ENCODE measurements at places on chromosomes 4 and X. TPM values are rescaled to one million over a fixed set of nuclear protein-coding genes. Genes with fewer than 3 reads are reported as not detected.

DNA sequence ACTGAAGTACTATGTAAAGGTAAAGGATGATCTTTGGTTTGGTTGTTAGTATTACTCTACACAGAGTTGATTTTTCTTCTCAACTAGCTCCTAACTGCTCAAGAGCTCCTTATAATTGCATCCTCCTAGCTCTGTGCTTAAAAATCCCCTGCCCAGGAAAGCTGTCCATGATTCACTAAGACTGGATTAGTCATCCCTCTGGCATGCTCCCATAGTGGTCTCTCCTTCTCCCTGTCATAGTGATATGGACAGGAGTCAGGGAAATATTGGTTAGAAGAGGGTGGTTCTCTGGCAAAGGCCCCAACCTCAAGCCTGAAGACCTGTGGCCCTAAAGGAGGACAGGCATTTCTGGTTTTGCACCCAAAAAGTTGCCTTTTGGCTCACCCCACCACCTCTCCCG, 242.3 kb upstream of the KCNIP4 start:
- no peak for DNase-seq
- no peak overlapping the region for H3K27ac ChIP-seq
- no peak overlapping the region for H3K4me3 ChIP-seq
- H3K36me3 ChIP-seq = no peaks in the 10 kb centered on the region
- H3K27me3 ChIP-seq = no peaks in the 10 kb centered on the region

GRCh38 chr4:167786504-167786903, 305.8 kb upstream of the ANXA10 start:
- H3K4me3 ChIP-seq = no peak overlapping the region
- DNase-seq = no peak
- no peaks in the 10 kb centered on the region for H3K36me3 ChIP-seq
- H3K27me3 ChIP-seq = no peaks in the 10 kb centered on the region
- H3K27ac ChIP-seq = no peak overlapping the region

DNA sequence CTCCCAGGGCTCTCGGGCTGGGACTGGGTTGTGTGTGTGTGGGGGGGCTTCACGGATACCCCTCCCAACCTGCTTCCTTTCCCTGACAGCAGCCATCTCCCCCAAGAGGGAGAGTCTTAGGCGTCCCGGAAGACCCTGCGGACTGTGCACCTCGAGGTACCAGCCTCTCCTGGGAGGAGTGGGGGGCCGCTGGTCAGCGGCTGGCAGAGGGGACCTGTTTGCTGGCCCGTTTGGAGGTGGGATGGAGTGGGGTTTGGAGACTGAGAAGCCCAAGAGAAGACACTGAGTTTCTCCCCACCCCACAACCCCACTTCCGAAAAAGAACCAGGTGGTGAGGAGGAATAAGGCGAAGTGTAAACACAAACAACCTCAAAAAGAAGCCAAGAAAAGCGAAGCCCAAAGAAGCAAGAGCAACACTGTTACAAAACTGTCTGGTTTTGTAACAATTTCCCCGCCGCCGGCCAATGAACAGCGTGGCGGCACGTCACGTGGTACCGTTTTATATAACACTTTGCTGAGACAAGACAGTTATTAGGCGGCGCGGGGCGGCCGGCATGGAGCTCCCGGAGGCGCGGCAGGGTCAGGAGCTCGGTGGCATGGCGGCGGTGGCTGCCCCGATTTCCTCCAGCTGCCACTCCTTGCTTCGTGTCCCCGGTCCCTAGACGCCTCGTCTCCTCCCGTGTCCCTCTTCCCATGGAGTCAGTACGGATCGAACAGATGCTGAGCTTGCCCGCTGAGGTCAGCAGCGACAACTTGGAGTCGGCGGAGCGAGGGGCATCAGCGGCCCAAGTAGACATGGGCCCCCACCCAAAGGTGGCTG, at the start of gene LONRF3:
TSS of gene LONRF3 (plus strand) at position 531 of the 820 bp plus-strand sequence. CDS start at position 694, 163 bp downstream.
- H3K27me3 ChIP-seq = peaks cover 53% of the 10 kb centered on the region
- peak within 1 kb of the TSS; percentile 75 for H3K27ac ChIP-seq
- peaks cover 13% of the 10 kb centered on the region for H3K4me1 ChIP-seq
- DNase-seq = peak; percentile 32
- H3K36me3 ChIP-seq = peaks cover 2% of the 10 kb centered on the region

- no peaks in the 10 kb centered on the region for H3K4me1 ChIP-seq
- H3K4me3 ChIP-seq = no peak overlapping the region
- no peaks in the 10 kb centered on the region for H3K36me3 ChIP-seq
- H3K27ac ChIP-seq = no peak overlapping the region
- no peak for DNase-seq
Observed at GRCh38 chr4:94038195-94038594, 169.5 kb upstream of the SMARCAD1 start.

The PPP1R2C gene
- total RNA-seq = not detected

The SMARCA1 gene
- not detected for total RNA-seq

All from activated CD4-positive, alpha-beta T cell treated with anti-CD3 and anti-CD28 coated beads, Interleukin-2, amount 10 ng/mL, durations not matched to agents 7 days and 5 days (primary cell).